ENCODE measurements at places on chromosomes 3 and 15.

DNA sequence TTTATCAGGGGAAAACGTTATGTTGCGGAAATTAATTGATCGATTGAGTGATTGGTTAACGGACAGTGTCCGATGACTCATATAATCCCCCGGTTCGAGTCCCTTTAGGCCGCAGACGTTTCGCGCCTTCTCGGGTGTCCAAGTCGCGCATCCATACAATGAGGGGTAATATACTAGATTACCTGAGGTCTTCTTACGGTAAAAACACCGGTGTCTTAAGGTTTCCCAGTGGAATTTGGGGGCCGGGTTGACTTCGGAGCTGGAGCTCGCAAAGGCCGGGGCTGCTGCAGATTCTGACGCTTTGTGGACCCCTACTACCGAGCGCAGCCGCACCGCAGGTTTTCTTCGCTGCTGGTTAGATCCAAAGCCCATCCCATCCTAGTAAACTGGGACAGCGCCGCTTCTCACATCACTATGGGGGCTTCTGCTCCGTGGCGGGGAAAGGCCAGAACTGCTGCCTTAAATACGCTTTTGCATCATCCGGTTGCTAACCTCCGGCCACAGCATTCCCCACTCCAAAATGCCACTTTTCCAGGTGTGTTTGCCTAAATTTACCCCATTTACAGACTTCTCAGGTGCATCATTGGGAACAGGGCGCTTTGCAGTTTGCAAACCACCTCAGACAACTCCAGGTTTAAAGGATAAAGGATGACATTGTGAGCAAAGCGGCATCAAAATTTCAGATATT lies 858 bp upstream of the SACM1L start:
- DNase-seq, result no peak

- DNase-seq, result no peak
Measured at GRCh38 chr15:71526060-71526820, 284.1 kb upstream of the NR2E3 start.

GRCh38 chr3:61141697-61142096 lies 109.6 kb downstream of the FHIT start:
- DNase-seq, result no peak

DNA sequence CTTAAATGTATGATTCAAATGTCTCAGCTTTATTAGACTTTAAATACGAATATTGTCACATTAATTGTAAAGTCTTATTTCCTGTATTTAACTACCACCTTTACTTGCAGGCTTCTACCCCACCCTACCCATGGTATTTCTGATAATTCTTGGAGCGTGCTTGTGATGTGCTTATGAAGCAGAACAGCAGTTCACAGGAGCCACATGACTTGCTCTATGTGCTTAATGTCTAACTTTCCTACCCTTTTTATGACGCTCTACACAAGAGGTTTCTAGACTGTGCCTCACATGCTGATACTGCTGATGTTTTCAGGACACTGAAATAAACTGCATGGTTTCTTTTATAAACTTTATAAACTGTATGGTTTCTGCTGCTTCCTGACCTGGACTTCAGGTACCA lies 553.5 kb upstream of the CCDC54 start:
- DNase-seq, result no peak

DNA sequence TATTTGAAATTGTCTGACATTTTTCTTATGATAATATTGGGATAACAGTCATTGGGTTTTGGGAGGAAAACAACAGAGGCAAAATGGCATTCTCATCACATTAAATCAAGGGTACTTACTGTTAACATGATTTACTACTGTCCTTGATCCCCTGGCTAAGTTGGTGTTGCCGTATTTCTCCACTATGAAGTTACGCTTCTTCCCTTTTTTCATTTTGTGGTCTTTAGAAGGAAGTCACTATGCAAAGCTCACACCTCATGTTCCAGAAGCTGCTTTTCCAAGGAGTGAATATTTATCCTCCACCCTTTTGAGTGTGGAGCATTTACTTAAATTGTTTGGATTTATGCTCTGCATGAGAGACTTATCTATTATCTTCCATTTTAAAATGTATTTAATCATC lies 63.7 kb downstream of the ALCAM start:
- no peak for DNase-seq

- DNase-seq, result no peak
Measured at GRCh38 chr15:70113304-70113700, 15.6 kb upstream of the TLE3 start.

GRCh38 chr15:85316244-85316934 lies 64.0 kb upstream of the AKAP13 start:
- no peak for DNase-seq

- DNase-seq, result no peak
Measured at GRCh38 chr3:195855471-195856409, 44.0 kb upstream of the MUC4 start.

GRCh38 chr15:51939216-51939615 lies 32.4 kb downstream of the LEO1 start:
- peak; percentile 64 for DNase-seq

Measured in NCI-H226 (cell line).